Natural killer cell treated with Interleukin-12 subunit alpha and Interleukin-12 subunit beta and Interleukin-15 and Interleukin-18, amount 100 ng/mL, for 72 hours (primary cell): ENCODE measurements at places on chromosomes 3 and 15. TPM values are rescaled to one million over a fixed set of nuclear protein-coding genes. Genes with fewer than 3 reads are reported as not detected.

DNA sequence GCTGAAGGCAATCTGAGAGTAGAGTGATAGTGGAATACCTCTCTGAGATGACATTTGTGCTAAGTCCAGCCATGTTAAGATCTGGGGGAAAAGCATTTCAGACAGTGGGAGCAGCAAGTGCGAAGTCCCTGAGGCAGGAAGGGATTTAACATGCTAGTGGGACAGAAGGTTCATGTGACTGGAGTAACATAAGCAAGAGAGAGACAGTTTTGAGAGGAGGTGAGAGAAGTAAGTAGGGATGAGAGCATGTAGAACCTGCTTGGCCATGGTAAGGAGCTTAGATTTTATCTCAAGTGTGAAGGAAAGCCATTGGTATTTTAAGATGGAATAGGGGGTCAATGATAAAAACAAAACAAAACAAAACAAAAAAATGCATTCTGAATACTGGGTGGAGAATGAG is 358.6 kb upstream of the KCNH8 start:
- no peak for DNase-seq

GRCh38 chr3:175326041-175326440 is 466.9 kb downstream of the NAALADL2 start:
- no peak for DNase-seq

- DNase-seq, result no peak
Observed at GRCh38 chr3:186049001-186049400, 59.9 kb downstream of the ETV5 start.

DNA sequence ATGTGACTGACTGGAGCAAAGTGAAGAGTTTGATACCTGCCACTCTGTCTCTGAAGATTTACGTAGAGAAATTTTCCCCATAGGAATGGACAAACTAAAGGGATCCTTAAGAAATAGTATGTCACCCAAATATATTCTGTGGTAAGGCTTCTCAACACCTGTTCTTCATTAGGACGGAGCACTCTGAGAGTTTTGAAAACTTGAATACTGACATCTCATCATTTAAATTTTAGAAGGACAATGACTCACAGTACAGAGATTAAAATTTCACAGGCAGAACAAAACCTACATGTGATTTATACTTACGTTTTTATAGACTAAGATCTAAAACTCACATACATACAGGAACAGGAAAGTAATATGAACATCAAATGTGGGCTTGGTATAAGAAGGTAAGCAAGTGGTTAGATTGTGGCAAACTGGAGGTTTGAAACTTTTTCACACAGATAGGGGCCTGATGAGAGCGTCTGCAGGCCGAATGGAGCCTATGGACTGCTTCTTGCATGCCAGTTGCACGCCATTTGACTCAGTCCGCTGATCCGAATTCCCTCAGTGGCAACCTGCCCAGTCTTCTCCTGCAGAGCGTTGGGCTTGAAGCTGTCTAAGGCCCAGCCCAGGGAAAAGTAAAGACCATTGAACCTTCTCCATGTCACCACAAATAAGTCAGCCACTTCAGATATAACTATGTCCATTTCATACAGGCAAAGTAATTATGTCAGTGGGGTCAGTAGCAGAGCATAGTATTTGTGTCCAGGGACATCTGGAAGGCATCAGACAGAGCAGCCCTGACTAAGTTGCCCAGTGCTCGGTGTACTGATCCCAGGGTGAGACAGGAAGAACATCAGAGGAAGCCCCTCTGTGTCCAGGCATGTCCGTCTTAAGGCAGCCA is 45.7 kb downstream of the ZBTB38 start:
- DNase-seq, result no peak

- DNase-seq, result no peak
Observed at GRCh38 chr15:90591524-90591923, 61.8 kb downstream of the CRTC3 start.

Gene LDHAL6B
- not detected for total RNA-seq

DNA sequence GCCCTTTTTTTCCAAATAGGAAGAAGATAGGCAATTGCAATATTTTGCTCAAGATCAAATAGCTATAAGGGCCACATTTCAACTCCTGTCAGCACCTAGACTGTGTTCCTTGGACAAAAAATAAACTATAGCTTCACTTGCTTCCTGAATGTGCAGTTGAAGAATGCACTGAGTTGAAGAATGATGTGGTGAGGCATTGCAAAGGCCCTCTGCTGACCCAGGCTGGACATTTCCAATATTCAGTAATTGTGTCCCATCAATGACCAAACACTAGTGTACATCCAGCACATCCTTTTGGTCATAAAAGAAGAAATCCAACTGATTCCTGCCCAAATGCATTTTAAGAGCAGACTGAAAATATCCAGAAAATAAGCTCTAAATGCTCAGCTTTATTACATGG is 424.8 kb upstream of the TGFBR2 start:
- no peak for DNase-seq

GRCh38 chr3:116899253-116899652 is 189.7 kb downstream of the TUSC7 start:
- no peak for DNase-seq

DNA sequence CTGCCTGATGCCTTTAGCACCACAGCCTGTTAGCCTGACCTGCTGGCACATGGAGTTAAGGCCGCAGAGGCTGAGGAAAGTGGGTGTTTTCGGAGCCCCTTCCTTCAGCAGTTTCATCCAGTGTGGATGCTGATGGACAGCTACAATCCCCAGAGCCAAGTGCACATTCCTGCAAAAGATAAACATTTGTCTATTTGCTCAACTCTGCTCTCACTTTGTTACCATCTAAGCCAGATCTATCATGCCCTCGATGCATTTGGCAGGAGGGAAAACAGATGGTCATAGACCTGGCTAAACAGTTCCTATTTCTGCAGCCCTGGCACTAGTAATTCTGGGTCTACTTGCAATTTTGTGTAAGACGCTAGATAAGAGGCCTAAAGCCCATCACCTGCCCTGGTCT is 312.9 kb upstream of the RASGRP1 start:
- DNase-seq, result no peak

Gene FOXB1
- 0.10 TPM for total RNA-seq

DNA sequence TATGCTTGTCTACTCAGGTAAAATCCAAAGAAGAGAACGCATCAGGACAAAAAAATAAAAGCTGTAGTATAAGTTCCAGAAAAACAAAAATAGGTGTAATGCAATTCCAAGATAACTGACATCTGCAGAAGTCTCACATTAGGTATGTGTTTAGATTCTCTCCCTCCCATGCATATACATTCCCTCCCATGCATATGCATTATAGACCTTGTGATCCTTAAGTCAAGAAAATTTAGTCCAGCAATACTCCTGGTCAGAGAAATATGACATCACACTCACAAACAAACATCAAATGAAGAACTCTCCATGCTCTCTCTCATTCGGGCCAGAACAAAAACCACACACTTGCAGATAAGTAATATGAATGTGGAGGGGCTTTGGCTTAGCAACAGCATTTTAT is 25.3 kb upstream of the STRIT1 start:
- DNase-seq, result no peak
